ENCODE measurements at places on chromosomes 7 and 10.

DNA sequence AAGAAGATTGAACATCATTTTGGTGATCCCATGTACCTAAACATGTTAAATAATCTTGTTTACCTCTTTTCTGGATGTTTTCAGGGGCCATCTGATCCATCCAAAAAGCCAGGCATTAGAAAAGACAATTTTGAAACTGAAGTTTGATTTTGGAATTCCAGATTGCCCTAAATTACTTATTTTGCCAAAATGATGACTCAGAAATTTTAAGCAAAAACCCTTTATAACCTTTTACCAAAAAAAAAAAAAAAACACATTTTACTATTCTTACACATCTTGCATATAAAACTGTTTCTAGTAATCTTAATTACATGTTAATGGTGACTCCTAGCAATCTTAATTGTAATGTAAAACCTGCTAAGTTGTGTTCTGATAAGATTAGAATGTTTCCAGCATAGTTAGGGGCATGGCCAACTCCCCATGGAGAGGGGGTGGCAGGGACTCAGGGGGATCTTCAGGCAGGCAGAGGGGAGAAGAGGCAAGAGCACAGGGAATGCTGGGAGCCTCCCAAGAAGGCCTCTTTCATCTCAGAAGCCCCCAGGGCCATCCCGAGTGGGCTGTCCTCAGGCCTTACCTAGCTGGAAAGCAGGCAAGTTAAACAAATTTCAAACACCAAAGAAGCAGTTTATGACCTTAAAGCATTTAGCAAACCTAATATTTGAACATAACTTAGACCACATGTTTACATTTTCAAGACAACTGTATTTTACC, 25.8 kb upstream of the AKR1C3 start:
- DNase-seq = no peak

DNA sequence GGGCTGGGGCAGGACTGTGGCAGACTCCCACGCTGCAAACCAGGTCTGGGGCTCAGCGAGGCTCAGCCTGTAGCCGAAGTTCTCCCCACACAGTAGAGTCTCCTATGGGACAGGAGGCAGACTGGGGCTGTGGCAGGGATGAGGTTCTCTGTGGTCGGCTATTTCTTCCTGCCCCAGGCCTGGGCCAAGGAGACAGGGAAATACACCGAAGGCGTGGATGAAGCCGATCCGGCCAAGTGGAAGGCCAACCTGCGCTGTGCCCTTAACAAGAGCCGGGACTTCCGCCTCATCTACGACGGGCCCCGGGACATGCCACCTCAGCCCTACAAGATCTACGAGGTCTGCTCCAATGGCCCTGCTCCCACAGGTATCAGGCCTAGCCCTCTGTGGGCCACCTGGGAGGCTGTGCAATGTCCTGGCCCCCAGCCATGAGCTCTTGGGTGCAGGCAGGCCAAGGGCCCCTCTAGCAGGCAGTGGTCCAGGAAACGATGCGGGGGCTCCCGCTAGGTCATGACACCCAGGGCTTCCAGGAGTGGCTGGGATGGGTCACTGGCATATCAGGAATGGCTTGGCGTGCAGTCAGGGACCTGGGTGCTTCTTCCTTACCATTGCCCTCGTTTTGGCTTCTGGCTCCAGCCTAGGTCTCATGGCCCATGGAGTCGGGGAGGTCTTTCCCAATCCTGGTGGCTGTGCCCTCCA, 8.1 kb downstream of the IRF5 start:
- no peak for DNase-seq

DNA sequence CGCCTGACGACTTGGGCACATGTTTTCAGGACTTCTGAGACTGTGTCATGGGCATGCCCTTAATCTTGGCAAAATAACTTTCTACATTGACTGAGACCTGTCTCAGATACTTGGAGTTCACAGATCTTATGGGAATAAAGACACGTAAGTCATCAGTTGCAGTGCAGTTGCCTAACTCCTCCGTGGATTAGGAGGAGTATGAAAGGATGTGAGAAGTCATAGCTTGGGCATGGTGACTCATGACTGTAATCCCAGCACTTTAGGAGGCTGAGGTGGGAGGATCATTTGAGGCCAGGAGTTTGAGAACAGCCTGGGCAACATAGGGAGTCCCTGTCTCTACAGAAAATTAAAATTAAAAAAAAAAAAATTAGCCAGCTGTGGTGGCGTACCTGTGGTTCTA, 49.6 kb downstream of the EXOC6 start:
- no peak for DNase-seq

DNA sequence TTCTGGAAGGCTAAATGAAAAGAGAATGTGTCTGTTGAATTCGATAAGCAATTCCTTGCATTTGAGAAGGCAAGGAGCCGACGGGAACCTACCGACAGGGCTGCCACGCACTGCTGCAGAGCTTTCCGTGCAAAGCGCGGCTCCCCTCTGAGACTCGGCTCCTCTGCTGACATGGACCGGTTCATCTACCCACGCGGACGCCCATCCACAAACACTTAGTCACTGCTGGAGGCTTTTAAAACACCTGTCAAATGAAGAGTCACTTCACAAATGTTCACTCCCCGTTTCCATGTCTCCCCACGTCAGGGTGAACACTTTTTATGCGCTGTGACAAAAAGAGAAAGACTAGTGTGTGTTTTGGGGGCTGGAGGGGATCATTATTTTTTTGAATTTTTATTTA, 32.0 kb downstream of the AMZ1 start:
- no peak for DNase-seq

DNA sequence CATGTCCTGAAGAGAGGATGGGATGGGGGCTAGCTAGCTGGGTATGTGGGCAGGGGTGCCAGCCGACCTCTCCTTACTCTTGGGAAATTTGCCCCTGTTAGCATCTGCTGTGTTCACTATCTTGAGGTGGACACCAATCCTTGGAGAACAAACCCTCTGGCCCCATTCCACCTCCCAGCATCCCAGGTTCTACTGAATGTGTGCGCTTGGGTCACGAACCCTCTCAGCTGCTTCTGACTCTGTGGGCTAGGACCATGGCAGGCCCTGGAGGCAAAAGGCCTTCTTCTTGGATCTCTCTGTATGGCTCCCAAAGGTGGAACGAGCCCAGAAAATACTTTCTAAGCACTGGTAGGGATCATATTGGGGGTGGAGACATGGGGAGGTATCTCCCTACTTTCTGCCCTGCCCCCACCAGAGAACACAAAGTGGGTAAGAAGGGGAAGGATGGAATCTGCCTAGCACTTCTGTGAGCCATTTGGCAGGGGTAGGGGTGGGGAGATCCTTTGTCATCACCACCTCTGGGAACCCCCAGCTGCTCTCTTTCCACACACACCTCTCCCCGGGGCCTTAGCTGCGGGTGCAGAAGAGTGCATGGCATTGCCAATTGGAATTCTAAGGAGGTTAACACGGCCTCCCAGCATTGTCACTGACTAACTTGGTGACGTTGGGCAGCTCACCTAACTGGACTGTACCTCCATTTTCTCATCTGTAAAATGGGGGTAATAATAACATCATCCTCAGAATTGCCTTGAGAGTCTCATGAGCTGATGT, 7.7 kb downstream of the UNC5B start:
- DNase-seq = no peak

DNA sequence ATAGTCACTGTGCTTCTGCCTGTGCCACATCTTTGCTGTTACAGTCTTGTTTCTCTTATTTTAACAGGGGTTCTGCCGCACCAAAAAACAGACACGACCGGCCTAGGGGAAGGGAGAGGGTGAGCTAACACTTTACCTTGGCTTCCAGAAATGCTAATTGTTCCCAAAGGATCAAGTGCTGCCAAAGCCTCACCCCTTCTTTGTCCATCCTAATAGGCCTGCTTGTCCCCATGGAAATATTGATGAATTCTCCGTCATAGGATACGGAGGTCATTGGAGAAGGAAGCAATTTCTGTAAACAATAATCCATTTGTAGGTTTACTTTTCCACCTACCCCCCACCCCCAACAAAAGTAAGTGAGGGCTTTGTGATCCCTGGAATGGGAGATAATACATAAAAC, 567.3 kb downstream of the KCNMA1 start:
- DNase-seq = no peak

GRCh38 chr7:100604976-100605911, 3.1 kb downstream of the PCOLCE start:
- peak; percentile 40 for DNase-seq

DNA sequence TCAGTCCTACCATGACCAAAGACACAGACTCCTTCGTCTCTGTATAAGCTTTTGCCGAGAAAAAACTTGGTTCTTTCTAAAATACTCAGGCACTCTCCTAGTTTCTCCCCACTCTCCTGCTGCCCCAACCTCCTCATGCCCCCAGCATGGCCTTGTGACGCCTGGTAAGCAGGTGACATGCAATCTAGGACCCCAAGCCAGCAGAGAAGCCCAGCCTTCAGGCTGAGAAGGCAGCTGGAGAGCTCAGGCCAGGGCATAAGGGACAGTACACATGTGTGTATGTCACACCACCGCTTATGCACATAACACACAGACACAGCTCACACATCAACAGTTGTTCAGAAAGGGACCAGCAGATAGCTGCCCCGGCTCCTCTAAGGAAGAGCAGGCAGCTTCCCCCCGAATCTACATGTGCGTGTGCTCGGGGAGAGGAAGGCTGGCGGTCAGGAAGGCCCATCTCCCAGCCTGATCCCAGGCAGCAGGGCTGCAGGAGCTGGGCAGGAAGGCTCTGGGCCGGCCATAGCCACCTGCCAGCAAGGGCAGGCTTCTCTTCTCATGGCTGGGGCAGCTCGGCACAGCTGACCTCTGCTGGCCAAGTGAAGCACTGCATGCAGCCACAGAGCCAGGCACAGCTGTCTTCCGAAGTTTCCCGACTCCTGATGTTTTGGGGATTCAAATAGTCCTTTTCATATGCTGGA, 8.5 kb downstream of the DDX56 start:
- peak; percentile 65 for DNase-seq

DNA sequence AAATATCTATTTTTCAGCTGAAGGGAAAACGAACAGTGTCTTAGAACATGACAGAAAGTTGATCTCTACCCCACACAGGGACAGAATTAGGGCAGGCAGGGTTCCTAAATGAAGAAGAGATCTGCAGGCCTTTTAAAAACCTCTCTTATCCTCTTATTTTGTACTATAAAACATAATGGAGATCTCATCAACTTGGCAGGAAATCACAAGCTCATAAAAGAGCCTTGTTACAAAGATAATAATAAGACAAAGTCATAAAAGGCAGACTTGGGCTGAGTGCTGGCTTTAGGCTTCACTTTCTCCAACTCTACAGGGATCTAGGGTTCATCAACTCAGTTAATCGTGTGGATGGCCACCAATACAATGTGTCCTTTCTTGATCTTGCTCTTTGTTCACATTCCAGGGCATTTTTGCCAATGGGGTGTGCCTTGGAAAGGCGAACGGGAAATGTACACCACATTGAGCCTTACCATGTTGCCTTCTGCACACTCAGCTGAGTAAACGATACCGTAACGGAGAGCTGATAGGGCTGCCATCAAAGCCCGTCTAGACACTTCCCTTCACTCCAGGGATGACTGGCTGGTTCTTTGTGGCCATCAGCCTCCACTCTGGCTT, 7.1 kb upstream of the TEX36 start:
- no peak for DNase-seq

DNA sequence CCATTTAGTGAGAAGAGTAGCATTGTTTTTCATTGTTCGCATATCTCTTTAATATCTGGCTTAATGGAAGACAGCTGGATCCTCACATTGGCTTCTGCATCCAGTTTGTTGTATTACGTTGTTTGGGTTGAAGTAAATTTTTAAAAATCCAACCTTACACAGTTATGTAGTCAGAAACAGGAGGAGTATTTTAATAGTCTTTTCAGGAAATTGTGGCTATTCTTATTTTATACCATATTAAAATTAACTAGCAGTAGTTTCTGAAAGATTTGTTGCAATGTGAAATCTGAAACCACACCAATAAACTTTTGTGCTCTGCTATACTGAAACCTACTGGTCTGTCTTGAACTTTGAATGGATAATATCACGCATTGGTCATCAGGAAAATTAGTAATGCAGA, 27.9 kb downstream of the MYPN start:
- no peak for DNase-seq

GRCh38 chr7:107007892-107008287, 36.6 kb upstream of the PRKAR2B start:
- DNase-seq = no peak

- DNase-seq = no peak
These were observed 157.6 kb downstream of the GRK5 start for GRCh38 chr10:119364645-119365600.

- no peak for DNase-seq
These were observed 52.9 kb downstream of the AUTS2 start for GRCh38 chr7:69651101-69651590.

DNA sequence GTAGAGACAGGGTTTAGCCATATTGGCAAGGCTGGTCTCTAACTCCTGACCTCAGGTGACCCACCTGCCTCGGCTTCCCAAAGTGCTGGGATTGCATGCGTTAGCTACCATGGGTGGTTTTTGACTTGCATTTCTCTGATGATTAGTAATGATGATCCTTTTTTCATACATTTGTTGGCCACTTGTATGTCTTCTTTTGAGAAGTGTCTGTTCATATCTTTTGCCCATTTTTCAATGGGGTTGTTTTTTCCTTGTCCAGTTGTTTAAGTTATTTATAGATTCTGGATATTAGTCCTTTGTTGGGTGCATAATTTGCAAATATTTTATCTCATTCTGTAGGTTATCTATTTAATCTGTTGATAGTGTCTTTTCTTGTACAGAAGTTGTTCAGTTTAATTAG, 4.3 kb upstream of the OR13A1 start:
- DNase-seq = no peak

- peak; percentile 88 for DNase-seq
These were observed 45.4 kb downstream of the SLC13A1 start for GRCh38 chr7:123154231-123154860.

- DNase-seq = no peak
These were observed 264.7 kb downstream of the PAXIP1 start for GRCh38 chr7:154738216-154738615.

Data from mesenchymal stem cell (in vitro differentiated cells and primary cell).